ENCODE measurements at places on chromosomes 4 and X. TPM values are rescaled to one million over a fixed set of nuclear protein-coding genes. Genes with fewer than 3 reads are reported as not detected.

Gene ATP5ME
- 138 TPM for total RNA-seq

Gene ATP1B4
- not detected for total RNA-seq

Gene COL4A6
- 2.0 TPM for total RNA-seq

Gene CXCL11
- total RNA-seq, result 0.06 TPM

Gene TMPRSS11D
- total RNA-seq, result not detected

Gene NLRP2B
- not detected for total RNA-seq

Gene ATOH1
- not detected for total RNA-seq

Gene C4orf36
- 1.1 TPM for total RNA-seq

Gene CABS1
- total RNA-seq, result not detected

Gene UGT2A1
- not detected for total RNA-seq

Gene PDHA1
- total RNA-seq, result 147 TPM

Gene ERCC6L
- 6.6 TPM for total RNA-seq

Gene VEGFC
- 11.0 TPM for total RNA-seq

Gene PRDM8
- 3.7 TPM for total RNA-seq

Gene CD38
- not detected for total RNA-seq

Gene LIMCH1
- total RNA-seq, result 15.5 TPM

Gene TMSB15A
- 26.6 TPM for total RNA-seq

Gene NIPAL1
- total RNA-seq, result 3.9 TPM

Gene SPOCK3
- total RNA-seq, result 0.06 TPM

Gene TSPAN7
- total RNA-seq, result 0.29 TPM

Gene SGMS2
- total RNA-seq, result 77.2 TPM

Gene NKX6-1
- not detected for total RNA-seq

Gene MTCP1
- total RNA-seq, result 0.29 TPM

Gene BEX1
- total RNA-seq, result 9.1 TPM

Gene TLR10
- not detected for total RNA-seq

Gene SHISA3
- 3.6 TPM for total RNA-seq

Gene TEX11
- total RNA-seq, result not detected

Gene EFNB1
- 44.1 TPM for total RNA-seq
